ENCODE measurements at places on chromosomes 6 and 20.

GRCh38 chr6:90351696-90352095 lies 55.1 kb upstream of the BACH2 start:
- DNase-seq: no peak

GRCh38 chr6:157711060-157711459 lies 112.0 kb upstream of the SNX9 start:
- DNase-seq: no peak

- no peak for DNase-seq
These were observed 440.8 kb downstream of the UTRN start for GRCh38 chr6:144725736-144726522.

DNA sequence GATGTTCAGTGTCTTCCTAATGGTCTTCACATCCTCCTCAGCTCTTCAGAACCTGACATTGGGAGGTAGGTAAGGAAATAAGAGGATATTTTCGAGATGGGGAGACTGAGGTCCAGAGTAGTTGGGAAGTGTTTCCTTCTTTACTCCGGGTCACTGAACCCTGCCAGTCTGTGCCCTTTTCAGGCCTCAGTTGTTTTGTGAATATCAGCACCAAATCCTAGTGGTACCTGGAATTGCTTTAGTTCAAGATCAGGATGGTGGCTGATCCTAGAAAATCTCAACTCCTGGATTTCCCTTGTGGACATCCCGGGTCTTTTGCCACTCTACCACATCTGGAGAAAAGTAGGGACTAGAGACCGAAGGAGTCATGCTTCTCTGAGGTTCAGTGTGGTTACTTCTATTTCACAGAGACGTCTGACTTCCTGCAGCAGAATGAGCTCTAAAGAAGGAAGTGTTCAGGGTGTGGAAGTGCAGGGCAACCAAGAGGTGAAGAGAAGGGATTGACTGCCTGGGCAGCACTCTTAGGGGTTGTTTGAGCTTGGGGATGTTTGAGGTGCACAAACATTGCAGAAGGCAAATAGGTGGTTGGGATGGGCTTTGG lies 995 bp downstream of the STK4 start:
- DNase-seq: peak; percentile 73

DNA sequence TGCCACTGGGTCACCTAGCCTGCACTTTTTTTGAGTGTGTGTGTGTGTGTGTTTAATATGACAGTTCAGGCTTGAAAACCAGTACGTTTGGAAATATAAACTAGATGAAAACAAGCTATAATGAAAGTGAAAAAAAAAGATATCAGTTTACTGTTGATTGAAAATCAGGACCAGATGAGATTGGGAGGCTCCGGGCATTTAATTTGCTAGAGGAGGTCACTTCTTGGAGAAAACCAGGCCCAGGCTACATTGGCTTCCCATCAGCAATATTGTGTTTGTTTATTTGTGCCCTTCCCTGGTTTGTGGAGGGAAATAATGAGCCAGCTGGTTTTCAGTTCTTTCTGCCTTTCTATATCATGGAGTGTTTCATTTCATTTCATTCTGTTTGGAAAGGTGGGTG lies 246.6 kb upstream of the JAG1 start:
- DNase-seq: no peak

Measured in B cell (primary cell).